ENCODE measurements at places on chromosomes 3 and 15.

GRCh38 chr3:112776000-112776399, 70.7 kb downstream of the CD200R1L start:
- DNase-seq = no peak

DNA sequence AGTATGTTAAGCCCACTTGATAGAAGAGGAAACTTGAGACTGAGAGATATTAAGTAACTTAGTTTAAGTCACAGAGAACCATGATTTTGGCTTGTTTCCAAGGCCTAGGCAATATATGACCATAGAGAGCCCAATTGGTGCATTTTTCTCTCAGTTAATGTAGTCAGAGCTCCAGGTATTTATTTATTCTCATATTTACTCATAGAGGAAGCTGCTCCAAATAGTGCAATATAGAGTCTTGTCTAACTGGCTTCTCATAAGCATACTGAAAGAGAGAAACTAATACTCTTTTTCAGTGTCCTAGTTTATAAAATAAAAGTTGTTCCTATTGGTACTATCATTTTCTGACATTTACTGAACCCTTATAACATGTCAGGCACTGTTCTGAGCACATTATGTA, 15.2 kb downstream of the TRNT1 start:
- no peak for DNase-seq

- DNase-seq = no peak
These were observed 17.3 kb downstream of the PXK start for GRCh38 chr3:58349792-58350626.

DNA sequence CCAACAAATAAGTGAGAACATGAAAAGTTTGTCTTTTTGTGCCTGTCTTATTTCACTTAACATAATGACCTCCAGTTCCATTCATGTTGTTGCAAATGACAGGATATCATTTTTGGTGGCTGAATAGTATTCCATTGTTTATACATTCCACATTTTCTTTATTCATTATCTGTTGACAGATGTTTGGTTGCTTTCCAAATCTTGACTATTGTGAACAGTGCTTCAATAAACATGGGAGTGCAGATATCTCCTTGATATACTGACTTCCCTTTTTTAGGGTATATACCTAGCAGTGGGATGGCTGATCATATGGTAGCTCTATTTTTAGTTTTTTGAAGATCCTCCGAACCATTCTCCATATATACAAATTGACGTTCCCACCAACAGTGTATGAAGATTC, 19.1 kb upstream of the CD200R1L start:
- no peak for DNase-seq

DNA sequence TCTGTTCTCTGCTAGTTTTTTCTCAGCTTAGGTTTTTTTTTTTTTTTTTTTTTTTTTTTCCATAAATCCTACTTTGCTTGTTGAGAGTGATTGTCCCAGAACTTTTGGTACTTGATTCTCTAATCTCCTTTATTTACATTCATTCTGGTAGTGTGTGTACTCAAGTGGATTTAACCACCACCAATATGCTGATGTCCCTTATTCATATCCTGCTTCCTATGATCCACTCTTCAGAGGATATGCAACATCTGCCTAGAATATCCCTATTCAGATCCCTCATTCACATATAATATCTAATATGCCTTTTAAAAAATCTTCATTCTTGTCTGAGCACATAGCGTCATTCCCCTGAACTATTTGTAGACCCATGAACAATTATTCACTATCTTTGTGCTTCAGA, 342.9 kb downstream of the VGLL3 start:
- no peak for DNase-seq

GRCh38 chr3:115279939-115280338, 132.9 kb upstream of the ZBTB20 start:
- DNase-seq = no peak

GRCh38 chr3:142095841-142096240, 53.5 kb downstream of the TFDP2 start:
- DNase-seq = no peak

GRCh38 chr3:17494117-17494809, 248.2 kb downstream of the TBC1D5 start:
- DNase-seq = no peak

GRCh38 chr3:119170821-119171220, 2.6 kb upstream of the UPK1B start:
- DNase-seq = no peak

DNA sequence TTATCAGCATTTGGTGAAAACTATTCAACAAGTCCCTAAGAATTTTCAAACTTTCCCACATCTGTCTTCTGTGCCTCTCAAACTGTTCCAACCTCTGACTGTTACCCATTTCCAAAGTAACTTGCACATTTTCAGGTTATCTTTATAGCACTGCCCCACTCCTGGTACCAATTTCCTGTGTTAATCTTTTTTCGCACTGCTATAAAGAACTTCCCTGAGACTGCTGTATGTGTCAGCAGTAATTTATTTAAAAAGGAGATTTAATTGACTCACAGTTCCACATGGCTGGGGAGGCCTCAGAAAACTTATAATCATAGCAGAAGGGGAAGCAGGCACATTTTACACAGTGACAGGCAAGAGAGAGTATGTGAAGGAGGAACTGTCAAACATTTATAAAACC, 310.9 kb upstream of the SLITRK3 start:
- no peak for DNase-seq

- no peak for DNase-seq
These were observed 103.8 kb downstream of the IQCH start for GRCh38 chr15:67358391-67358790.

GRCh38 chr3:177837951-177838655, 640.8 kb upstream of the TBL1XR1 start:
- no peak for DNase-seq

DNA sequence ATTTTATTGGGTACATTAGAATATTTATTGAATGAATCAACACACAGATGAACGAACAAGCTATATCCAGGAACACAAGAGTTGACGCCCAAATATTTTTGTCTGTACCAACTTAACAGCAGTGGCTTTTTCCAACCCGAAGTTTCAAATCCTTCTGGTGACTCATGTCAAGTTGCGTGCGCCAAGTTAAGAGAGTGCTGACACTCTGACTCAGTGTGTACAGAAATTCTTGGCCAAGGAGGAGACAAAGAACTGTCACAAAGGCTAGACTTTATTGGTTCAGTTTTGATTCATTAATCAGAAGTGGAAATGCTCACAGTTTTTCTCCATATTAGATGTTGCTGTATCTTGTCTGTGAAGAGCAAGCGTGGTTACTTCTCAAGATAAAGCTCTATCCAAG, 59.6 kb upstream of the TSC22D2 start:
- no peak for DNase-seq

- no peak for DNase-seq
These were observed 71.5 kb upstream of the KLF13 start for GRCh38 chr15:31255176-31255510.

DNA sequence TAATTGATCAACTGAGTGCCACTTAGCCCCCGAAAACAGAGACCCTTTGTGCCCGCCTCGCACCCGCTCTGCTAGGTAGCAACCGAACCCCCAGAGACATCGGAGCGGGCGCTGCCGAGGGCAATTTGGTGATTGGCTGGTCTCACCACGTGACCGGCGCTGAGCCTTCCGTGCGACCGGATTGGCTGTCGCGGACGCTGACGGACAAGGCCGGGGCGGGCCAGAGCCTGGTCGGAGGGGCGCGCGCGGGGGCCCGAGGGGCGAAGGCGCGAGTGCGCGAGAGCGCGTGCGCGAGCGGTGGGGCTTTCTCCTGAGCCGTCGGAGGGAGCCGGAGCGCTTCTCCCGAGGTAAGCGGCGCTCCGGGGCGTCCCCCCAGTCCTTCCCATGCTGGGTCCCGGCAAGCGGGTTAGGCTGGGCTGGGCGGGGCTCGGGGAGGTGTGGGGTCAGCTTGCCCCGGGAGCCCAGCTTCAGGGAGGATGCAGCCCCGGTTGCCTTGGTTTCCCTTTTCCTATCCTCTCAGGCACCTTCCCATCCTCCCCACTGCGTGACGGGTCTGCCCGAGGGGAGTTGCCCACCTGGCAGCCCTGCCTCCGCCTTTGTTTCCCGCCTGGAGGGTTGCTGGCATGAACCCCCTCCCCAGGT, at the start of gene TMEM108:
Gene TMEM108, plus strand, starts transcription at position 303 of the 642 bp plus-strand sequence.
- peak; percentile 93 for DNase-seq

DNA sequence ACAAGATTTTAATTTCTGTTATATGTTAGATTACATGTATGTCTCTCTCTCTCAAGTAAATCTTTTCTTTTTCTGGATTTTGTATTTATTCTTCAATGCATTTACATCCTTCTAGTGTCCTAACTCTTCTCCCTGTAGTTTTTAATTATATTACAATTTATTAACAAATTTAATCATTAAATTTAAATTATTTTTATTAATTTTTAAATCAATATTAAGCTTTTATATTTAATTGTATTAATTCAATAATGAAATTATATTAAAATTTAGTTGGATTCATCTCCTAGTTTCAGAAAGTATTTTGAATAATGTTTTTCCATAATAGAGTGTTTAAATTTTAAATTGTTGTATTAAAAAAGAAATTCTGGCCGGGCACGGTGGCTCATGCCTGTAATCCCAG, 29.8 kb downstream of the MLF1 start:
- no peak for DNase-seq

GRCh38 chr3:64743156-64743886, 55.5 kb upstream of the ADAMTS9 start:
- DNase-seq = no peak

GRCh38 chr3:46671541-46672348, 21.7 kb downstream of the ALS2CL start:
- no peak for DNase-seq

DNA sequence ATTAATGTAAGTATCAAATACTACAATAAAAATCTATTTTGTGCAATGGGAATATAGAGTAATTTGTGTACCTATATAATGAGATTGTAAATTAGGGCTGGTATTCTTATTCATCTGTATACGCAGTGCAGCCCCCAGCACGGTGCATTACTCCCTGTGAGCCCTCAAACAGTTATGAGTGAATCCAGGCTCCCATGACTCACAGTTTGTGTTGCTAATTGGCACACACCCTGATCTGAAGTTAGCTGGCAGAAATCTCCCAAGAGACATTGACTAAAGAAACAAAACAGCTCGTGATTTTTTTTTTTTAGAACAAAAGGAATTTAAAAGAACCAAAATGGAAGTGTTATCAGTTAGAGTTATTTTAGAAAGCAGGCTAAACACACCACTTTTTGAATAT, 15.7 kb downstream of the GK5 start:
- DNase-seq = no peak

DNA sequence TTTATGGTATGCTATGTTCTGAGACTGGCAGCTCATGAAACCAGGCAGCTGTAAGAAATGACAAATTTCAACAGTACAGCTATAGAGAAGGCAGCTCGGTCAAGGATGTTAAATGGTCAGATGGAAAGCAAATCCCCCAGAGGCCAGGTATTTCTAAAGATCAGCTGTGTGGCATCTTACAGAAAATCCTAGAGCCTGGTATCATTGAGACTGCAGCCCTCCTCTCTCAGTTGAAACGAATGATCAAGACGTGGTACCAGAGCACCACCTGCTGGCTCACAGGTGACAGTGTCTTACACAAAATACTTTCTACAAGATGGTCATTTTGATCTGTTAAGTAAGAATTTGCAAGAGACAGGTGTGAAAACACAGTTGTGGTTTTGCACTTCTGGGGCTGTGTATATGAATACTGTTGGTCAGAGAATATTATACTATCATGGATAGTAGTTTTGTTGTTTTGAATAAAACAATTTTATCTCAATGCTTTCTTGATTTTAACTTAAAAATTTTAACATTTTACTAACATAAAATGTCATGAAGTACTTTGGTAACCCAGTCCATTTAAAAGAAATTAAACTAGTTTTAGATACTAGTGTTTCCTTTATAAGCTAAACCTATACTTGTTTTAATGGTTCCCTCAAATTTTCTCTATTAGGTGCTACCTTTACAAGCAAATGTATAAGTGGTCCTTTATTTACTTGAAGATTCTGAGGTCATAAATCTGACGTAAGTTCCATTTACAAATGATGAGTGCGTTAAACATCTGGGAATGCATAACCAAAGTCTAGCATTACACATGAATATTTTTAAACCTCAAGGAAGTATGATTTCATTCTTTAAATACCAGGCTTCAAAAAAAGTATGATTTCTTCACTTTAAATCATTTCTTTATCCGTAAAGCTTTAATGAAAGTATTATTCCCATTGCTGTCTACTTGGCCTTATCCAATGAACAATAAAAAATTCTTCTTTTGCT, 121.8 kb downstream of the PDZRN3 start:
- peak; percentile 44 for DNase-seq

DNA sequence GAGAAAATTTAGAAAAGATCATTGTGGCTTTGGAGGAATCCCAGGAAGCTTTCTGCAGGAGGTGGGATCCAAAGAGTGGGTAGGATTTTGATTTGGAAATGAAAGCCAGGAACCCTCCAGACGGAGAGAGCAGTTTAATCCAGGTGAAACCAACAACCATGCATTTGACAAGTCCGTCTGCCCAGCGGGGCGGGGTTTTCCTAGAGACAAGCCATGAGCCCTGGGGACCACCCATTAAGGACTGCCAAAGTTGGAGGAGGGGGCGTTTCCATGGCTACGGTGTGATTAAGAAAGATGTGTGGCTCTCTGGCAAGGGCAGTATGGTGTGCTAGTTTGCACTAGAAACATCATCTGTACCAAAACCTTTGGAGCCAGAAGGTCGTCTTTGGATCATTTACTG, 53.4 kb downstream of the SRGAP3 start:
- no peak for DNase-seq

- no peak for DNase-seq
These were observed 227.7 kb downstream of the FOXP1 start for GRCh38 chr3:71355862-71356261.

- DNase-seq = peak; percentile 30
These were observed 16.8 kb upstream of the CCNDBP1 start for GRCh38 chr15:43168192-43169107.

GRCh38 chr3:11641683-11642430, 1.9 kb downstream of the VGLL4 start:
- peak; percentile 36 for DNase-seq

GRCh38 chr15:91983729-91984340, 130.3 kb downstream of the SLCO3A1 start:
- no peak for DNase-seq

- no peak for DNase-seq
These were observed 63.7 kb downstream of the CORO2B start for GRCh38 chr15:68642491-68642845.

Measured in K562 (cell line).